Activated CD4-positive, alpha-beta T cell treated with anti-CD3 and anti-CD28 coated beads for 1 hour (primary cell): ENCODE measurements at places on chromosomes 16 and 17.

DNA sequence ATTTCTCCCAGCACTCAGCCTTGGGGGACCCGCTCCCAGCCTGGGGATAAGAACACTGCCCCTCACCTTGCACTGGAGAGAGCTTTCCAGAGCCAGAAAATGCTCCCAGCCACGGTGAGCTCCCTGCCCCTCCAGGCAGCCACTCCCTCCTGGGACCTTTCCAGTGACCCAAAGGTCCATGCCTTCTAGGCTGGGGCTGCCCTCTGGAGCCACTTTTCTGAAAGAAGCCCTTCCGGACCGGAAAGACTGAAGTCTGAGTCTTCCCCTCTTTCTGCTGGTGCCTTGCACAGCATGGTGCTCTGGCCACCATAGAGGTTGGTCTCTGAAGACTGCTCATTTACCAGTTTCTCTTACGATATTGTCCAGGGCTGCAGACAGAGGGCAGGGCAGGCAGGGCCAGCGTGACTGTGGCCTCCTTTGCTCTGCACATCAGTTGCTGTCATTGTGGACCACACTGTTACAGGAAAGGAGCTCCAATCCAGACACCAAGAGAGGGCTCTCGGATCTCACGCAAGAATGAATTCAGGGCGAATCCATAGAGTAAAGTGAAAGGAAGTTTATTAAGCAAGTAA lies 7.1 kb upstream of the ABCC12 start:
- DNase-seq = no peak

- no peak for DNase-seq
These were observed 34.2 kb downstream of the TOM1L2 start for GRCh38 chr17:17937958-17938357.

- no peak for DNase-seq
These were observed 7.9 kb downstream of the TIMM22 start for GRCh38 chr17:1004769-1005295.

GRCh38 chr16:27428026-27428785 lies 26.2 kb downstream of the IL21R start:
- DNase-seq = peak; percentile 7

DNA sequence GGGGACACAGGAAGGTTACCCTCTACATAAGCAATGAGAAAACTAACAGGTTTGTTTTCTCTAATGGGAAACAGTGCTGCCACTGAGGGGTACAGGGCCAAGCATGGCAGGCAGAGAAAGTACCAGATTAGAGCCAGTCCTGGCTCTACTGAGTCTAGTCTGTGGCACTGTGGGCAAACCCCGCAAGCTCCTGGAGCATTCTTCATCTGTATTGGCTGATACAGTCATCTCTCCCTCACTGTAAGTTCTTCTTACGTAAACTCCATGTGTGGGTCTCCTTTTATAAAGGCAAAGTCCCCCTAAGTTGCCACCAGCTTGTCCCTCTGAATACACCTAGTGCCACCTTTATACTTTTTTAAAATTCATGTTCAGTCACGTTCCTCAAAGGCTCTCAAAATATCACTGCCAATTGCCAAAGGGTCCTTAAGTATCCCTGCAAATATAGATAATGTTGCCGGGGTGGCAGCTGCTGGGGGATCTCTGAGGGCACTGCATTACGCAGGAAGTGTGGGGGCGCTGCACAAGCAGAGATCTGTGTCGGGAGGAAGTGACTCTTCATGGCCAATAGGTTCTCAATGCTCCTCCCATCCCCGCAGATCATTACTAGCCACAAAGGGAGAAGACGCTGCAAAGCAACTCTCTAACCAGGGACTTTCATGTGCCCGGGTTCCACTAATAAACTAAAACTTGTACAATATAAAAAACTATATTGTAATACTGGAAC lies 18.8 kb downstream of the XPO6 start:
- peak; percentile 55 for DNase-seq
